Fibroblast of skin of right quadriceps (primary cell): ENCODE measurements at places on chromosomes 5 and 9.

DNA sequence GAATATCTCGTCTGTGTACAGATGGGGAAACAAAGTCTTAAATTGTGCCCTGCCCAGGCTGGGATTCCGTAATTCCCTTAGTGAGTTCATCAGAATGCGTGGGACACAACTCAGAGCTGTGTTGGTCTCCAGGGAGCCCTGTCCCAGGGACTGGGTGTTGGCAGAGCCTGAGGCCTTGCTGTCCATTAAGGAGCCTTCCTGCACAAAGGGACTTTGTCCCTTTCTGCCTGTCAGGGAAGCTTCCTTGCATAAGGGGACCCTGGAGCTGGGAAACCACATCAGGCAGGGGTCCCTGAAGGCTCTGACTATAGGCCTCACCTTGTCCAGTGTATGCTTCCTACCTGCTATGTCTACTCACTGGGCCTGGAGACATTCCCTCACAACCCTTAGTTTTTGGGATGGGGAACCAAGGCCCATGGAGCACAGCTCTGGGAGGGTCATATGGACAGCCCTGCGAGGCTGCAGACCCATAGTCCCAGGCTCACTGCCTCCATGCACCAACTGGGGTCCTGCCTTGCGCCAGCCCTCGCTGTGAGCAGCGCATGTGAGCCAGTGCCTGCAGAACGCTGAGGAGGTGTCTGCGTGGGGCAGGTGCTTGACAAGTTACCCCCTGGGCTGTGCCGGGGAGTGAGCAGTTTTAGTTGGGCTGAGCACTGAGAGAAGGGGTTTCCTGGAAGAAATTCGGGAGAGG is 1.6 kb downstream of the CARD19 start:
- no peak for DNase-seq

GRCh38 chr5:135227064-135228022 is 171.7 kb downstream of the MACROH2A1 start:
- DNase-seq, result no peak

- no peak for DNase-seq
These were observed 76.7 kb upstream of the CXCL14 start for GRCh38 chr5:135655468-135655815.

- DNase-seq, result no peak
These were observed at the start of gene MYOZ3 for GRCh38 chr5:150661086-150661485. MYOZ3 (plus strand) TSS chr5:150661251; CDS start chr5:150662942, 1,691 bp downstream.

DNA sequence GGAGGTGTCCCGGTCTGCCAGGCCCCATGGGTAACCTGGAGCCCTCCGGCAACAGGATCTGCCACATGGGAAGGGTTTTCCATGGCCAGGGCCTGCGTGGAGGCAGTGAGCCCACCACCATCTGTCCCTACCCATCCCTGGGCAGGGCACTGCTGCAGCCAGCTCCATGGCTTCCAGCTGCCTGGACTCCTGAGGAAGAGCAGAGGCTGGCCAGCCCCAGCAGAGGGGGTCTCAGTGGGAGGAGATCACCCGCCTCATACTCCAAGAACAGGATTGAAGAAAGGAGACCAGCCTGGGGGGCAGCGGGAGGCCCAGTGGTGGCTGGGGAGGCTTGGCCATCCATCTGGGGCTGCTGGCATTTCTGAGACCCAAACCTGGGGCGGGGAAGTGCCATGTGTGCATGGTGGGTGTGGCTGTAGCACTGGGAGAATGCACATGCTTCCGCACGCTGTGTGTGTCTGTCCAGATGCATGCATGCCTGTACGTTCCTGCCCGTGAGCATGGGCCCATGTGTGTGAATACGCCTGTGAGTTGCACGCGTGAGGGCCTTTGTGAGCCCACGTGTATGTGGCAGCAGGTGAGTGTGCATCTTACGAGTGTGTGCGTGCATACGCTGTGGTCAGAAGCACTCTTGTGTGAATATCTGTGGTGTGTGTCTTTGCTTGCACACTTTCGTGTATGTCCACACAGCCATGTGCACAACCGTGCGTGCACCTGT is 78.5 kb downstream of the LMX1B start:
- DNase-seq, result no peak

DNA sequence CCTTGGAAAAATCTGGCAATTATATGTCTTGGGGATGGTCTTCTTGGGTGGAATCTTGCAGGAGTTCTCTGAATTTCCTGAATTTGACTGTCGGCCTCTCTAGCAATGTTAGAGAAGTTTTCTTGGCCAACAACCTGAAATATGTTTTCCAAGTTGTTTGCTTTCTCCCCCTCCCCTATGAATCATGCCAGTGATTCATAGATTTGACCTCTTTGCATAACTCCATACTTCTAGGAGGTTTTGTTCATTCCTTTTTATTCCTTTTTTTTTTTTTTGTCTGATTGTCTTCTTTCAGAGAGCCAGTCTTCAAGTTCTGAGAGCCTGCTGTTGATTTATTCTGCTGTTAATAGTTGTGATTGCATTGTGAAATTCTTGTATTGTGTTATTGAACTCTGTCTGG is 56.7 kb upstream of the SLC44A1 start:
- peak; percentile 84 for DNase-seq

- no peak for DNase-seq
These were observed 52.2 kb upstream of the FGF10 start for GRCh38 chr5:44441460-44441859.

GRCh38 chr9:109349421-109349846 is 28.6 kb upstream of the EPB41L4B start:
- DNase-seq, result peak; percentile 92

GRCh38 chr9:111795557-111795839 is 761 bp upstream of the SHOC1 start:
- DNase-seq, result no peak

GRCh38 chr9:78664370-78664769 is 367.4 kb downstream of the PSAT1 start:
- no peak for DNase-seq

GRCh38 chr9:132631280-132631679 is 38.5 kb downstream of the DDX31 start:
- DNase-seq, result peak; percentile 76

DNA sequence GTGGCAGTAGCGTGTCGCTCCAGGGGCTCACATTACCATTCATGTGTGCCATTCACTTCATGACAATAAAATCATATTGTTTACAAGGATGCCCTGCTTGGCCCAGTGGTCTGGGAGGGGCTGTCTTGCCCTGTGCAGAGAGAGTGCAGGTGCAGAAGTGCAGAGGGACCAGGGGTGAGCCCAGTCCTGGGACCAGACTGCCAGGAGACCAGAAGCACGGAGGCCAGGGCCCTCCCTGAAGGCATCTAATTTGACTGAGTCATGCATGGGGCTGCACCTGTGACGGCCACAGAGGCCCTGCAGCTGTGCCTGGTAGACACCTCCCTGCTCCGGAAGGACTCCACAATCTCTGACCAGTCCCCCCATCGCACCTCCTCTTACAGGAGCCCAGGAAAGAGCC is 164.4 kb upstream of the FOXD4L5 start:
- DNase-seq, result no peak

GRCh38 chr5:82447913-82448312 is 169.8 kb upstream of the RPS23 start:
- no peak for DNase-seq

GRCh38 chr9:15942831-15943424 is 390.1 kb downstream of the CCDC171 start:
- peak; percentile 38 for DNase-seq

GRCh38 chr9:93156475-93157008 is 22.5 kb upstream of the NINJ1 start:
- DNase-seq, result no peak

DNA sequence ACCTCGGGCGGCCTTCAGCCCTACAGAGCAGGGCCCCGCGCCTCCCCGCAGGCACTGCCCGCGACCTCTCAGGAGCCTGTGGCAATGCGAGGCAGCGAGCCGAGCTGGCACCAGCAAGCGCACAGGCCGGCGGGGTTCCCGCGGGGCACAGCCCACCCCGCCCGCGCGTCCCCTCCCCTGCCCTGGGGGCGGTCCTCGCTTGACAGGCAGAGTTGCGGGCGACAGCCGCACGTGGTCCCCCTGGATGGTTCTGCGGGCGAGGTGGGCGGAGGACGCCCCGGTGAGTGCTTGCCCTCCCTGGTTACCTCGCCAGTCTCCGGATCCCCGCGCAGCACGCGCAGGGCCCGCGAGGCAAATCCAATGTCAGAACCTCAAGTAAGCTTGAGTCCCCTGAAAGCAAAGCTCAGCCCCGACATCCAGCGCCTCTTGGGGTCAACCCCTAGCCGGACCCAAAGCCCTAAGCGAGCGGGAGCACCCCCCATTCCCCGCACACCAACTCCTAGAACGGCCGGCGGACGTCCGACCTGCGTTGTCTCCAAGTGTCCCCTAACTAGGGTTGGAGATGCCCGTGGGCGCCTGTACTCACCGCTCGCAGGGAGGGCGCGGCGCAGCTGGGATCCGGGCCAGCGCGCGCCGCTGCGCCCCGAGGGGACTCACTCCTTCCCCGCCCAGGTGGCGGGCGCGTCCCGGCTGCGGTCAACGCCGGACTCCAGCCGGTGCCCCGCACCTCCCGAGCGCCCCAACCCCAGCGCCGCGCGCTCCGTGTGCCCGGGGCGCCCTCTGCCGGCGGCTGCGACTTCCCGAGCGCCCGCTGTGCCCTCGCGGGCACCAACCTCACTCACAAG is at the start of gene DRD1:
Gene DRD1, minus strand, starts transcription at position 123 of the 845 bp plus-strand sequence. CDS start 1,083 bp downstream, outside the sequence.
- peak; percentile 10 for DNase-seq

DNA sequence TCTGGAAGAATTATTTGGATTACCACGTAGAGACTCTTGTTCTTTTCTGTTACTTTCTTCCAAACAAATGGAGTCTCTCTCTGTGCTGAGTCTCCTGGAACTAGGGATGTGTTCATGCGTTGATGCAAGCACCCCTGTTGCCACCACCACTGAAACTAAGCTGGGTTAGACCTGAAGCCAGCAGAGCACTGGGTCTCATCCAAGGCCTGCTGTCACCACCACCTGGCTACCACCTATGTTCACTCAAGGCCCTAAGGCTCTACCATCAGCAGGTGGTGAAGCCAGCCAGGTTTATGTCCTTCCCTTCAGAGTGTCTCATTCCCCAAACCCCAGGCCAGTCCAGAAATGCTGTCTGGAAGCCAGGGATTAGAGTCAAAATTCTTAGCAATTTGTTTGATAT is 13.3 kb downstream of the RIC1 start:
- DNase-seq, result no peak

GRCh38 chr9:2125906-2126305 is 110.8 kb downstream of the SMARCA2 start:
- no peak for DNase-seq

GRCh38 chr5:10577371-10578292 is 13.8 kb downstream of the ANKRD33B start:
- no peak for DNase-seq
